CD4-positive, alpha-beta T cell treated with Interleukin-12 subunit alpha and Interleukin-12 subunit beta, for 1 hour (primary cell): ENCODE measurements at places on chromosomes 6 and 20.

- no peak for DNase-seq
These were observed 212.7 kb downstream of the CDKAL1 start for GRCh38 chr6:20746805-20747558.

DNA sequence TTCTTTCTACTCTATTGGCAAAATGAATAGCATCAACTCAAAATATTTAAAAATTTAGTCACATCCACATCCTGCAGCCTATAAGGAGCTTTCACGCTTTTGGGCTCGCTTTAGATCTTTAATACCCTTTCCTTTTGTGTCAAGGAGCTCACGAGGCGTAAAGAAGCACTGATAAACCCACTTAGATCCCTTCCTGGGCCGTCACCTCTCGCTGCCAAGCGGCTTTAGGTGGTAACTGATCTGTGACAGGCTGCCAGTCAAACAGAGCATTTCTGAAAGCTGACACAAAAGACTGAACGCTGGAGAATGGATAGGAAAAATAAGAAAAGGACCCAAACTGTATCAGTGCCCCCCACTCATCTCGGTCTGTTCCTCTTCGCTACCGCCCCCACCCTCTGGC is 385.7 kb upstream of the MMS22L start:
- no peak for DNase-seq

DNA sequence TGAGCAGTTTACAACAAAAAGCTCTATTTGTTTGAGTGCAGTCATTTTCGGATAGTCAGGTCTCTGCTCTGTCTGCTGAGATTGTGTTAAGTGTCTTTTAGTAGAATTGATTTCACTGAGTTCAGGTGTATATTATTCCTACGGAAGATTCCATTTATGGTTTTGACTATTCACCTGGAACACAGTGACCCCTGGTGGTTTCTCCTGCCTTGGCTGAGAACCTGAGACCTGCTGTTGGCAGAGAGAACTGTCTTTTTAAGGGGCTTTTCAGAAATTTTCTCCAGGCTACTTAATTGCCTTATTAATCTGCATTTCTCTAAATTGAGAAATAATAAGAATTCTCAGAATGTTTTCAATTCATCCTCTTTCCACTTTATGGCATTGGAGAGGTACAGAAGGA is 508.0 kb downstream of the TBC1D32 start:
- DNase-seq, result no peak

GRCh38 chr20:38969708-38970107 is 7.6 kb downstream of the DHX35 start:
- no peak for DNase-seq

GRCh38 chr6:40308533-40309306 is 278.4 kb downstream of the LRFN2 start:
- DNase-seq, result peak; percentile 46

DNA sequence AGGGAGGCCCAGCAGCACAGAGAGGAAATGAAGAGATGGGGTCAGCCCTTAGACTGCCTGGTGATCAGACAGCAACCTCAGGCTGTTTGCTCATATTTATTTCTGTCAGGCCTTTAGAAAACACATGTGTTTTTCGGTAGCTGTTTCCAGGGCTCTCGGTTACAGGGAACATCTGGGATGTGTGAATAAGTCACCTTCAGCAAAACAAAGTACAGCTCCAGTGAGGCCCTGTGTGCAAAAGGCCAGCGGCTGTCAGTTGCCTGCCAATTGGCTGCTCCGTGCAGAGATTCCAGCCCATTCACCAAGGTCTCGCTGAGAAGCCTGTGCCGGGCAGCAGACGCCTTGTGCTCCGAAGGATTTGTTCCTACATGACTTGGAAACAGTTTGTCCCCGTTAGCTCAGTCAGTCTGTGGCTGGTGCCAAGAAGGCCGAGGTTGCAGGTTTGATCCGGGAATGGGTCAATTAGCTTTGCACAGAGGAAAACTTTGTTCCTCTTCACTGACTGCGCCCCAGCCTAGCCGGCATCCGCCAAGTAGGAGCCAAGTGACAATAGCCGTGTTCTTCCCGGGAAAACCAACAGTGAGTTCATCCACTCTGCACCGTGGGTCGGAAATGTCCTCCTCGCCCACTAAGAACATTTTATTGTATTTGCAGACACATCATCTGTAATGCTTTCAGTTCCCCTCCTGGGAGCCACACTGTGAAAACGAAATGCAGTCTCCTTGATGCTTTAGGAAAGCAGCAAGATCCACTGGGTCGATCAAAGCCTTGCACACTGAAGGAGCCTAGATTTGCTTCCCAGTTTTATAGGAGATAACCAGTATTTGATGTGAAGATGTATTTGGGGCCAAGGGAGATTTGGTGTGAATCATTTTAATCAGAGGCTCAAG is 315.4 kb upstream of the CDYL start:
- DNase-seq, result no peak

DNA sequence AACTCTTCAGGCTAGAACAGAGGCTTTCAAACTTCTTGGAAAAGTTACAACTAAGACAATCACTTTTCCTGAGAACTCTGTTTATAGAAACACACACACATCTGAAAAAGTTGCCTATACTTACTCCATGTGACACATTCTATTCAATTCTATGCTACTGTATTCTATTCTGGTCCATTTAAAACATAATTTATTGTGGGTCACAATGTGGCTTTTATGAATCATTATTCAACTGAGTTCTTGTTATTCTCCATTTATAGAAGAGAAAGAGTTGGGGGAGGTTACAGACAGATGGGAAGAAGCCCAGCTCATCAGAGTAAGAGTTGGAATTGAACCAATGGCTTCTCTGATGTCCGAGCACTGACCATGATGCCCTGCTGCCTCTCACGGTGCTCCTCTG is 21.6 kb upstream of the BCAS1 start:
- DNase-seq, result no peak

DNA sequence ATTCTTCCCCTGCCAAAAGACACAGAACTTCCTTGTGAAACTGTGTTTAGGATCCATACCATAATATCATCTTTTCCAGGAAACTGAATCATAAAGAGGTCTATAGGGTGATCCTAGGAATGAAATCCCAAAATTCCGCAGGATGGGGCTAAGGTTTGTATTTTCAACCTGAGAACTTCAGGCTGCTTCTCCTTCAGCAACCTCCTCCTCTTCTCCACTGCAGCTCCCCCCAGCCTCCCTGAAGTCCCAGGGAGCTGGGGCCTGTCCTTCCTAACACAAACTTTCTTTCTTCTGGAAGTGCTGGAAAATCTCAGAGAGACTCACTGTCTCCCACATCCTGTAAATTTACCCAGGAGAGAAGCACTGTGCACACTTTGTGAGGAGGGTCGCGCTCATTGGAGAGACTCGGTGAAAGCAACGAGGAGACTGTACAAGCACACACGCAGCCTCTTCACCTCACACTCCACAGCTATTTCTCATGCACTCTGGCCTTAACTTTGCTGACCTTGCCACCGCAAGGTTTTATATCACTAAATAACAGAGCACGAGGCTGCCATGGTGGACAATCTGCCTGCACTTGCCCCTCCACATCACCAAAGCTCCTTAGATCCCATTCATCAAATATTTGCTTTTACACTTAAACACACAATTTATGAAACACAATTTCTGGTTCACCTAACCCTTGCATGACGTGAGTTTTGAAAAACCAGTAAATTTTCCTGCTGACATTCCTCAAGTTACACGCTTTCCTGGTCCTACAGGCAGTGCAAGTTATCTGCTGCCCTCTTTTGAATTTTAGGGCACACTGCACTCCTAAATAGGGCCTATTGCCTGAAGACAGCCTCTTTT is 14.3 kb downstream of the ID4 start:
- no peak for DNase-seq

DNA sequence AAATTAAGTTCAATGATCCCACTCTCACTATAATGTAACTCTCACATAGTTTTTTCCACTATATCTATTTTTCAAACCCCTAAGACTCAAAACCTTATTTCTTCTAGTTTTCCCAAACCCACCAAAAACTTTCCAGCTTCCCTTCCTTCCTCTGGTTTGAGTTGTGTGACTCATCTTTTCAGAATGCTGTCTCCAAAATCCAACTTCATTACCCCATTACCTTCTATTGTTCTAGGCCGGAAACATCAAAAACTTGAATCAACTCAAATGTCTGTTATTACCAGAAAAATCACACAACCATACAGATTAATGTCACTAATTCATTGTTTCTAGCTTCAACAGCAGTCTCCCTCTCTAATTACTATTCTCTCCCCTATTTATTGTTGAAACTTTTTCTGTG is 1090.3 kb downstream of the HACE1 start:
- DNase-seq, result no peak

DNA sequence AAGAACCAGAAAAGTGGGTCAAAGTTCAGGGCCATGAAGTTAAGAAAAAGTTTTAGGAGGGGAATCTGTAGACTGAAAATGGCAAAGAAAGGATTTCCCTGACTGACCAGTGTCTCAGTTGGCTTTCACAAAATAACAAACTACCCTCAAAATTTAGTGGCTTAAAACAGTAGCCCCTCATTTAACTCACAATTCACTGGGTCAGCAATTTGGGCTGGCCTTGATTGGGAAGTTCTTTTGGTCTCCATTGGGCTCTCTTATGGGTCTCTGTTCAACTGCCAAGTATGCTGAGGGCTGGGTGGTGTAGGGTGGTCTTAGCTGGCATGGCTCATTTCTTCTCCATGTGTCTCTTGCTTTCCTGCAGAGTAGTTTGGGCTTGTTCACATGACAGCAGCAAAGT is 161.5 kb downstream of the PLCB4 start:
- DNase-seq, result no peak

- DNase-seq, result no peak
These were observed 12.9 kb upstream of the FKBP1A start for GRCh38 chr20:1405801-1406200.

DNA sequence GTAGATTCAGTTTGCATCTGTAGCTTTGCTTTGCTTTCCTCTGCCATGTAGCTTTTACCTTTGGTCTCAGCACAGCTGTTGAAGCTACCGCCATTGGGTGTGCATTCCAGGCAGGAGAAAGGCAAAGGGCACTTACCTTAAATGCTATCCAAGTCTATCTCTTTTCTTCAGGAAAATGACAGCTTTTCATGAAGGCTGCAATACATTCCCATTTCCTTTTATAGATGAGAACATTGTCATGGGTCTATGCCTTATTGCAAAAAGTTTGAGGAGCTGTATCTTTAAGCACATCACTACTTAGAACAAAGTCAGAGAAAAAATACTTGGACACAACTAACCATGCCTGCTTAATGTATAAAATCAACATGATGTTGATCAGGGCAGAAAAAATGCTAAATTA is 266.8 kb downstream of the DOK5 start:
- DNase-seq, result no peak

- no peak for DNase-seq
These were observed 586.1 kb downstream of the RNF144B start for GRCh38 chr6:18973251-18973650.

DNA sequence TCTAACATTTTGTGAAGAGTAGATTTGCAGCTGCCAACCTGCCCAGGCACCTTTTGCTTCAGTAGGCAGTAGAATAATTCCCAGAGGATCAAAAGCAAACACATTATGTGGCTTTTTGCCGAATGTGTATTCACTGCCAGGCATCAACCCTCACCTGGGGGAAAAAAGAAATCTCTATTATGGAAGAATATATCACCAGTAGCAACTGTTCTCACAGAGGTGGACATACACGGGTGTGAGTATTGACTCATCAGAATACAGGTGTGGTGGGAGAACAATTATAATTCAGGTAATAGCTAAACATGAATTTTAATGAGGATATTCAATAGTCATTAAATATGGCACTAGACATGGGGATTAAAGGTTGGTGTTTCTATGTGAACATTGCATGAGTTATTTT is 910.7 kb downstream of the TFAP2A start:
- no peak for DNase-seq

DNA sequence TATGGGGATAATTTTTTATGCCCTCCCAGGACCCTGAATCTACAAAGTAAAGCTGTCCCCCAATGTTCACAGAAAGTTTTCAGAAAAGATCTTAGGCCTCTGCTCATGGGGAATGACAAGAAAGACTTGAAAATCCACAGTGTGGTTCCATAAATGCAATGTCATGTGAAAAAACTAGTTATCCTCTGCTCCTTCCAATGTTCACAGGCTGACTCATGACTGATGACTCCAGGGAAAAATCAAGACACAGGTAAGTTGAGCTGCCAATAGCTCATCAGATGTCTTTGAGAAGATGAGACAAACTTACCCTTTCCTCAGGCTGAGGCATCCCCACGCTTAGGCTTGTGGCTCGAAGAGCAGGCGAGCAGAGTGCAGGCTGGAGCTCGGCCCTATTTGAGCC is 14.8 kb upstream of the BCLAF1 start:
- no peak for DNase-seq

DNA sequence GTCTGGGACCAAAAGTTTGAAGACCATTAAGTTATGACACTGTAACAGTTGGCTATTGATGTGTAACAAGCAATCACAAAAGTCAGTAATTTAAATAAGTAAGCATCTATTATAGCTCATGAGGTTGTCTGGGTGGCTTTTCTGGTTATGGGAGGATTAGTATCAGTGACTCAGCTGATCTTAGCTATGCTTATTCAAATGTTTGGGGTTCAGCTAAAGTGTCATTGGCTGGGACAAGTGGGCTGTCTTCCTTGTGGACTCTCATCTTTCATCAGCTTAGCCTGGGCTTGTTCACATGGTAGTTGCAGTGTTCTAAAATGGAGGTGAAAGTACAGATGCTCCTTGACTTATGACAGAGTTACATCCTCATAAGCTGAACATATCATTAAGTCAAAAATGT is 74.6 kb upstream of the LAMP5 start:
- DNase-seq, result no peak

DNA sequence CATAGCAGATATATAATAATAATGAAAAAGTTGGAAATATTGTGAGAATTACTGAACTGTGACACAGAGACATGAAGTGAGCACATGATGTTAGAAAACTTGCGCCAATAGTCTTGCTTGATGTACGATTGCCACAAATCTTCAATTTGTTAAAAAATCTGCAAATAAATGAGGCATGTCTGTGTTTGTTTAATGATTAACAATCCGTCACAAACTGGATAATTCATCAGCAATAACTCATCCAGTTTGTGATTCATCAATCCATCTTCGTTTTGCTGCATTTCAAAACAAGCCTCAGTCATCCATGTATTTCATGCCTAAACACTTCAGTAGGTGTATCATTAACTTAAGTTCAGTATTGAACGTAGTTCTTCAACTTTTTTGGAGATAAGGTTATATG is 25.5 kb upstream of the SMIM26 start:
- no peak for DNase-seq

DNA sequence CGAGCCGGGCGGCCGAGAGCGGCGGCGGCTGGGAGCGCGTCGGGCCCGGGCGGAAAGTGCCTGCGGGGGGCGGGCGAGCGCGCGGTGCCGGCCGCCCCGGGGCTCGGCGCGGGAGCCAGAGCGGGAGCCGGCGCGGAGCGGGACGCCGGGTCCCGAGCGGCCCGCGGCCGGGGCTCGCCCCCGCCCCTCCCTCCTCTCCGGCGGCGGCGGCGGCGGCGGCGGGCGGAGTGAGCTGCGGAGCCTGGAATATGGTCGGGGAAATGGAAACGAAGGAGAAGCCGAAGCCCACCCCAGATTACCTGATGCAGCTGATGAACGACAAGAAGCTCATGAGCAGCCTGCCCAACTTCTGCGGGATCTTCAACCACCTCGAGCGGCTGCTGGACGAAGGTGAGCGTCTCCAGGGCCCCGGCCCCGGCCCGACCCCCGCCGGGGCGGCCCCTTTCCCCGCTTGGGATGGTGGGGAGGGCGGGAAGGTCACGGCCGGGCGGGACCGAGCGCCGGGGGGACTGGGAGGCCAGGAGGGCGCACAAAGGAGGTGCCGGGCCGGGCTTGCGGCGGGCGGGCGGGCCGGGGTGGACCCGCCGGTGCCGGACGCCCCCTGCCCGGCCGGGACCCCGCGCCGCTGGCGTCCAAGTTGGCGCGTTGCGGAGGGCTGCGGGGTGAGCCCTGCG is 565 bp downstream of the QKI start:
- DNase-seq, result no peak

GRCh38 chr20:4593149-4593525 is 128.6 kb upstream of the PRND start:
- DNase-seq, result no peak
